ENCODE measurements at places on chromosomes 11 and 22. TPM values are rescaled to one million over a fixed set of nuclear protein-coding genes. Genes with fewer than 3 reads are reported as not detected.

OR8D4 gene
- total RNA-seq: not detected

CRYBB1 gene
- total RNA-seq: 1.7 TPM

ANKK1 gene
- not detected for total RNA-seq

GRCh38 chr11:44607987-44608386, 42.5 kb downstream of the CD82 start:
- no peak for DNase-seq

GRCh38 chr22:38353701-38354100, 36.5 kb upstream of the CSNK1E start:
- peak; percentile 75 for DNase-seq

GRCh38 chr11:12901272-12901671, 107.8 kb upstream of the RASSF10 start:
- DNase-seq: no peak

DNA sequence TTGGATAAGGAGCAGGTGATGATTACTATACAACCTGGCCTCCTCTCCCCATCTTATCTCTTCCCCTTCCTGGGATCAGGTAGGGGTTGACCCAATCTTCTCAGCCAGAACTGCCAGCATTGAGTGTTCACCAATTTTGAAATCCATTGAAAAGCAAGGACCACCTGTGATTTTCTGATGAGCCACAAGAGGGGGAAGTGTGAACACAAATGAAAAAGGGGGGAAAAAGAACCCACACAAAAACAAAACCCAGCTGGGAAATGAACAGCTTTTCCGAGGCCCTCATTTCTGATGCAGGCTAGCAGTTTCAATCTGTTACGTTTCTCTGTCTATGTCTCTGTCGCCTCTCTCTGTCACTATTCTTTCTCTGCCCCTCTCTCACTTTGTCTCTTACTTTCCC, 161.9 kb downstream of the INSC start:
- no peak for DNase-seq

GRCh38 chr11:126496576-126497337, 141.3 kb downstream of the ST3GAL4 start:
- DNase-seq: peak; percentile 54

- DNase-seq: no peak
These were observed 2.5 kb downstream of the KRTAP5-4 start for GRCh38 chr11:1619449-1619848.

GRCh38 chr11:12354750-12355545, 22.4 kb upstream of the PARVA start:
- no peak for DNase-seq

All from posterior vena cava (tissue), 2 donors.